T-helper 9 cell (primary cell): ENCODE measurements at places on chromosomes 16 and 17.

- DNase-seq: no peak
Measured at GRCh38 chr17:50767030-50767429, 288 bp downstream of the ANKRD40CL start.

DNA sequence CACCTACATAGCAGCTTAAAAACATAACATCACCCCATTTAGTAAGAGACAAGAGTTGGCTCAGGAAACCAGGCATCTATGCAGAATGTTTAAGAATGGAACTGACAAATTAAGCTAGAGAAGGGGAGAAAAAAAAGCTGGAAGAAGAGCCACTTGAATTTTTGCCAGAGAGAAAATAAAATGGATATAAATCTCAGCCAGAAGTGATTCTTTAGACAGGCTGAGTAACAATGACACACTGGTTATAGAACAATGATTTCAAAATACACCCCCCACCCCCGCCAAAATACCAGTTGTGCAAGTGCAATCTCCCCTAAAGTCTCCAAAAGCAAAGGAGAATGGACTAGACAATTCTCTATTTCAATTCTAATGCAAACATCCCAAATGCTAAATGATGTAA lies 22.4 kb downstream of the LSM12 start:
- no peak for DNase-seq

DNA sequence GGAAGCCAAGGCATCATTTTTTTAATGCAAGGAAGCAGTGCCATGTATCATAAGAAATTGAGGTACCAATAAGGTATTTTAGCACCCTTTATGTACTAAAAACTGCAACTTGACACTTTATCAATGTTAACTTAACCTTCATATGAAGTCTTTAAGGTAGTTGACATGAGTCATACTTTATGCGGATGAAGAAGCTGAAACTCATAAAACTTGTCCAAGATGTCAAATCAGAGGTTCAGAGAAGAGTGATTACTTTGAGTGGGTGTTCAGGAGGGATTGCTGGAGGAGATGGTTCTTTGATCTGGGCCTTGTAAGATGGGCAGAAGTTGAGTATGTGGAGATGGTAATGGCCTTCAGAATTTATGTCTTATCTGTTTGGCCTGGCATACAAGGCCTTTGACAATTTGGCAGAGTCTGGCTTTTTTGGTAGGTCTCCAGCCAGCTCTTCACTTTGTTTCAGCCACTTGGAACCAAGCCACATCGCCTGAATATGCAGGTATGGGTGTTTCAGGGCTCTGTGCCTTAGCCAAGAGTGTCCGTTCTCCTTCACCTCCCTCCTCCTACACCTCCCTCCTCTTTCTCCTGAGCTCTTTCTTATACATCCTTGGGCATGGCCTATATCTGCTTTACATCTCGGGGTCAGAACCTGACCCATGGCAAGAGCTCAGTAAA lies 23.7 kb downstream of the YPEL2 start:
- no peak for DNase-seq

DNA sequence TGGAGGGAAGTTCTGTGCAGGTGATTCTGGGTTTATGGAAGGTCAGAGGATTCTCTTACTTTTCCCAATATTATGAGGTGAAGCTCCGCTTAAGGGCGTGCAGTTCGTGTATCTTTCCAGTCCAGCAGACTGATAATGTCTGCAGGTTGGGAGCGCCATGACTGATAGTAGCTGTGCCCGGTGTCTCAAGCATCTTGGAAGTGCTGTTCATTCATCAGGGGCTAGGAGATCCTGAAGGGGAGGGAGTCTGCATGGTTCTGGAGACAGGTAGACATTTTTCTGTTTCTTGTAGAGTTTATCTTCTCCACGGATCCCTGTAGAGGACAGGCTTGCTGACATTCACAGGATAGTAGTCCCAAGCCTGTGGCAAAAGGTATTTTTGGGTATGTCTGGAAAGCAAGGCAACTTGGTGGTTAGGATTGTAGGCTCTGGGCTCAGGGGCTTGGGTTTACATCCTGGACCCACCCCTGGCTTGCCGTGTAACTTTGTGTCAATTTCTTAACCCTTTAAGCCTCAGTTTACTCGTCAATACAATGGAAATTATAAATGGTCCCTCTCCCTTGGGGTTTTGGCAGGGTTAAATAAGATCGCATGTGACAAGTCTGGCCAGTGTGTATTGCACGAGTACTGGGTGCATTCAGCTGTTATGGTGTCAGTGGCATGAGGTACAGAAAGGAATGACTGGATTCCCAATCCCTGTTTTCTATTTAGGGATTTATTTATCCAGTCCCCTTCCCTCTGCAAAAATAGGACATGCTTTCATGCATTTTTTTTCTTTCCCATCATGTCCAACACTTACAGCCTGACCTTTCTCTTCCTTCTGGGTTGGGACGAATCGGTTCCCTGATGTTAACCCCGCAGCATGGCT lies 8.2 kb downstream of the HLF start:
- DNase-seq: no peak

GRCh38 chr17:44159519-44160210 lies 10.8 kb upstream of the ASB16 start:
- no peak for DNase-seq

GRCh38 chr16:77480681-77481315 lies 46.0 kb upstream of the ADAMTS18 start:
- no peak for DNase-seq

DNA sequence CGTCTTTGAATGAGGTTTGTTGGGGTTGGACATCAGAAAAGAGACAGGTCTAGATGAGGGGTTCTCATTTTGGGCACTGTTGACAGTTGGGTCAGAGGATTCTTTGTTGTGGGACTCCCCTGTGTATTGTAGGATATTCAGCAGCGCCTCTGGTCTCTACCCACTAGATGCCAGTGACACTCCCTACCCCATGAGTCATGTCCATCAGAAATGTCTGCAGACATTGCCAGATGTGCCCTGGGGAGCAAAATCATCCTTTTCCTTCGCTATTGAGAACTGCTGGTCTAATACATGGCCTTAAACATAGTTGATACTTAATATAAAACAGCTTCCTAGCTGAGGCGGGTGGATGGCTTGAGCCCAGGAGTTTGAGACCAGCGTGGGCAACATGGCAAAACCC lies 3.1 kb downstream of the ABAT start:
- no peak for DNase-seq

- DNase-seq: no peak
Measured at GRCh38 chr16:4915226-4915761, 21.7 kb downstream of the PPL start.

DNA sequence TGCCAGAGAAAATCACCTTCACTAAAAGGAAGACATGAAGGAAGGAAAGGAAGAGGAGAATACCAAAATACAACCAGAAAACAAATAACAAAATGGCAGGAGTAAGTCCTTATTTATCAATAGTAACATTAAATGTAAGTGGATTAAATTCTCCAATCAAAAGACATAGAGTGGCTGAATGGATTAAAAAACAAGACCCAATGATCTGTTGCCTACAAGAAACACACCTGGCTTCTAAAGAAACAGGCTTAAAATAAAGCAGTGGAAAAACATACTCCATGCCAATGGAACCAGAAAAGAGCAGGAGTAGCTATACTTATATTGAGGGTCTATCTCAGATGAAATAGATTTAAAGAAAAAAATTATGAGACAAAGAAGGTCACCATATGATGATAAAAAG lies 86.4 kb upstream of the METRNL start:
- no peak for DNase-seq

- no peak for DNase-seq
Measured at GRCh38 chr17:76432712-76433336, 20.1 kb downstream of the UBE2O start.

DNA sequence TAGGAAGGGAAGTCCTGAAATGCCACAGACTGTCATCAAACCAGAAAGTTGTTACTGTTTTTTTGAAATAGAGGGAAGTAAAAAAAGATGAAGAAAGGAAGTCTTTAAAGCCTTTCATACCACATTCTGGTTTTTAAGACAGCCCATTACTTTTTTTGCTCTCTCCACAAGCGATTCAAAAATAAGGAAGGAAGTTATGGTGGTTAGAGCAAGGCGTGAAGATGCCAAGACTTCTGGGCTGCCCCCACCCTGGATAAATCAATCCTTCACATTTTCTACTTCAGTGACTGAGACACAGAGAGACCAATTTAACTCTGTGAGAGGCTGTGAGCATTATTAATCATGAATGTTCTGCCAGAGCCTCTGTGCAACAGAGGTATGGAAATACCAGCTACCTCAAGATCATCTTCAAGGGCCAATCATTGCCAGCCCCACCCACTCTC lies 82.3 kb upstream of the BCAR1 start:
- no peak for DNase-seq

DNA sequence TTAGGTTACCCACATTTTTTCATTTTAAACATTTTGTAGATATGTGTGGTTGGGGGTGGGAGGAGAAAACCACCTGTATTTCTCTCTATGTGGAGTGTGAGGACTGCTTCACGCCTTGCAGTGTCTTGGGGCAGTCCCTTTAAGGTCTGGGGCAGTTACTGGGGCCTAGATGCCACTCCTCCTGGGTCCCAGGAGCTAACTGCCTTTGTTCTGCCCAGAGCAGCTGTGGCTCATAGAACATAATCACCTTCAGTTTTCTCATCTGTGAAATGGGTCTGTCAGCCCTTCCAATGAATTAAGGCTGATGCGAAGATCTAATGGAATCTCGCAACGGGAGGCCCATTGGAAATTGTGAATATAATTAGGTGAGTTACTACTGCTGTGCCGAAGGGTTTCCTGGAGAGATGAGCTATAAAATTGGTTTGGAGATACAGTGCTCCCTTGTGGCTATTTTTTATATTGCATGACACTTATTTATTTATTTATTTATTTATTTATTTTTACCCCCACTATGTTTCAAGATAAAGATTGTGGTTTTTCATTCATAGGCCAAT lies 22.9 kb downstream of the DHRS7C start:
- no peak for DNase-seq

GRCh38 chr16:20317117-20317516 lies 10.2 kb downstream of the GP2 start:
- DNase-seq: no peak

GRCh38 chr16:74078511-74079231 lies 217.9 kb upstream of the PSMD7 start:
- no peak for DNase-seq

GRCh38 chr17:79000396-79001189 lies 9.0 kb downstream of the CANT1 start:
- no peak for DNase-seq

DNA sequence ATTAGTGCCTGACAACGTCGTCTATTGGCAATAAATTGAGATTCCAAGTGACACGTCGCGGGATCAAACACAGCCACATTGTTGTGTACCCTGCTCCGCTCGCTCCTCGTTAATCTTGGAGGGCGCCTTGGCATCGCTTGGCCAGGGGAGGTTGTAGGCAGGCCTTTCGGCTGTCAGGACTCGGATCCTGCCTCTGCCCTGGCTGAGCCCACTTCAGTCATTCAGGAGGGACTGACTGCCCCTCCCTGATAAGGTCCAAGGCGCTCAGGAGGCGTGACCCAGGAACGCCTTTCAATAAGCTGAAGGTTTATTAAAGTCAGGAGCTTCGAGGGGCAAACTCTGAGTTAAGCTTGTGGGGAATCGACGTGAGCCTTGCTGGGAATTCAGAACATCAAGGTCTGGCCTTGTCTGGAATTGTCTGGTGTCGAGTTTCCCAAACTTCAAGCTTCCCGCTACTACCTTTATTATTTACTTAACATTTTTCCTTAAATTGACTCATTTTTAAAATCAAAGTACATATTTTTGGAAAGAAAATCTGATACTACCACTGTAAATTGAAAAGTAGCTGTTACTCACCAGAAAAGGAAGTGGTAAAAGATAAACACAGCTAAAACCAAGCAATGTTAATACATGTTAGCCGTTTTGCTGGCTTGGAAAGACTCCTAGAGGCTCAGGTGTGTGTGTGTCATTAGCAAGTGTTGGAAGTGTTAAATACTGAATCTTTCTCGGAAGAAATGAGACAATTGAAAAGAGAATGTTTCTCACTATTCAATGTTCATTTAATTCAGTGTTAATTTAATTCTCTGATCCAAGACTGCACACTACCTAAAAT lies 5.3 kb upstream of the IRX3 start:
- no peak for DNase-seq
